Cerebellar nuclear complex (tissue), 1 donor: ENCODE measurements at places on chromosomes 7 and 10.

GRCh38 chr10:47058032-47058702 is 146.9 kb downstream of the PTPN20 start:
- DNase-seq: no peak

DNA sequence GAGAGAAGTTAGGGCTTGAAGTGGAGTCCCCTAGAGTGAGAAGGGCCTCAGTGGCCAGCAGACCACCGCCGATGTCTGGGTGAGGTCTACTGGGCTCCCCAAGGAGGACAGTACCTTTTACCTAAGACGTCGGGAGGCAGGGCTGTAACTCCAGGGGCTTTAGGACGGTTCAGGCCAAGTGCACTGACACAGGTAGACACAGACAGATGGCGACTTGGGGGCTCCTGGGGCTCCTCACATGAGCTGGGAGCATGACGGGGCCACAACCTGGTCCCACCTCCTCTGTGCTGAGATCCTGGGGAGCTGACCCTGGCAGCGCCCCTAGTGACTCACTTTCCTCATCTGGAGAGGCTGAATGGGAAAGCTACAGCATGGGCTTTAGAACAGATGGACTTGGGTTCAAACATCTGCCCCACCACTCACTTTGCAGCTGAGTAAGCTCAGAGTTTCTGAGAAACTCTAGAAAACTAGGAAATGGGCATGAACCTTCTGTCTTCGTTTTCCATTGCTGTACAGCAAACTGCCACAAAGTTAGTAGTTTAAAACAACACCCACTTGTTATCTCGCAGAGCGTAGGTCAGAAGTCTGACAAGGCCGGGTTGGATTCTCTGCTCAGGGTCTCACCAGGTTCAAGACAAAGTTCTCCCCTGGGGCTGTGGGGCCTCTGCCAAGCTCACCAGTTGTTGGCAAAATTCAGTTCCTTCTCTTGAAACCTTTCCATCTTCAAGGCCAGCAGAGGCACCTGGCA is 4.7 kb upstream of the COMTD1 start:
- no peak for DNase-seq

DNA sequence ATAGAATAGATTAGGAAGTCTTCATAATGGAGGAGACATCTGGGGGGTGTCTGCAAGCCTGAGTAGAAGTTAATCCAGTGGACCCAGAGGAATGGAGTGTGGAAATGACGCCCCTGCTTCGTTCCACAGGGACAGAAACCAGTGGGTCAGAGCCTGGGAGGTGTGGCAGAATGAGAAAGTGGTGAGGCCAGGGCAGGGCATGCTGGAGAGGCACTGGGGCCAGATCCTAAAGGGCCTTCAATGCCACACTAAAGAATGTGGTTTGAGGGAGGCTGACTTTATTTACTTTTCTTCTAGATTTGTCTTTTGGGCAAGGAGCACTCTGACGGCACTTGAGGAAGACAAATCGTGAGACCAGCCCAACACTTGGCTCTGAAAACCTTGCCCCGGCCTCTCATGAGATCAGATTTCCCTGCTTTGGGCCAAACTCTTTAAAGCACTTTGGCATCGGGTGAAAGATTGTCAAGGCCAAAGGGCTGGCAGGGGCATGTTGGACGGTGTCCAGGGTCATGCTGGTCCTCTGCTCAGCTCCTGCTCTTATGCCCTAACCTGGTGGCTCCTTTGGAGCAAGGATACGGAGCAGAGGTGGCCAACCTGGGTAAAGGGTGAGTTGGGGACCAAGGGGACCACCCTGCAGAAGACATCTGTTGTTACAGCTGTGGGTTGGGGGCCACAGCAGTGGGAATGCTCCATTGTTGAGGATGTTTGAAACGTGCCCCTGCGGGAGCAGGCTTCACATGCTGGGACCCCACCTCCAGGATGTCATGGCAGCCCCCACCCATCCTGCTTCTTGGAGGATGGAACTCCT is 157.0 kb upstream of the ZMIZ1 start:
- no peak for DNase-seq

DNA sequence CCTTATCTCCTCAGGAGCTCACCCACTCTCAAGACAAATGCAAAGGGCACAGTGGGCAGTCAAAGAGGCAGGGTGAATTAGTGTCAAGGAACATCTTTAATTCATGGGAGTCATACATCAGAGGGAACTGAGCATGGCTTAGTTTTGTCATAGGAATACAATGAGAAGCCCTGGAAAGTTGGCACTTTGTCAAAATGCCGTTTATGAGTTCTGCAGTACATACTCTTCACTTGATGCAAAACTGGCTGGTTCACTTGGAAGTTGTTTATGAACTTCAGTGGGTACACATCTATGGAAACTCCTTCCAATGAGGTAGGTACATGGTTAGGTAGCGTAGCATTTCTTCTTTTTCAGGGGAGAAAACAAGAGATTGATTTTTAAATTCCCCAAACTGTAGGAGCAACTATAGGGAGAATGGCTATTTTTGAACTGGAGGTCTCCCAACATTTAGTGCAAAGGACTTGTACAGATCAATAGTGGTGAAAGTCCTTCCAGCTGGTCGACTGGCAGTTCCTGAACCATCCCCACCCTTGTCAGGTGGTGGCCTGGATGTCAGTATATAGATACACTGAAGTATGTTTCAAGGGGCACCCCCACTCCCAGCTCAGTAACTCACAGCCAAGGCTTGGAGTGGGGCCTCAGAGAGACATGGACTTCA is 580.5 kb downstream of the REEP3 start:
- no peak for DNase-seq

- no peak for DNase-seq
Observed at GRCh38 chr10:78798976-78799730, 269.6 kb upstream of the ZMIZ1 start.

GRCh38 chr7:156497776-156498509 is 142.6 kb upstream of the RNF32 start:
- no peak for DNase-seq

- no peak for DNase-seq
Observed at GRCh38 chr10:124683814-124684213, 60.4 kb downstream of the FAM53B start.

GRCh38 chr10:84822931-84823630 is 494.7 kb downstream of the CCSER2 start:
- peak; percentile 69 for DNase-seq

DNA sequence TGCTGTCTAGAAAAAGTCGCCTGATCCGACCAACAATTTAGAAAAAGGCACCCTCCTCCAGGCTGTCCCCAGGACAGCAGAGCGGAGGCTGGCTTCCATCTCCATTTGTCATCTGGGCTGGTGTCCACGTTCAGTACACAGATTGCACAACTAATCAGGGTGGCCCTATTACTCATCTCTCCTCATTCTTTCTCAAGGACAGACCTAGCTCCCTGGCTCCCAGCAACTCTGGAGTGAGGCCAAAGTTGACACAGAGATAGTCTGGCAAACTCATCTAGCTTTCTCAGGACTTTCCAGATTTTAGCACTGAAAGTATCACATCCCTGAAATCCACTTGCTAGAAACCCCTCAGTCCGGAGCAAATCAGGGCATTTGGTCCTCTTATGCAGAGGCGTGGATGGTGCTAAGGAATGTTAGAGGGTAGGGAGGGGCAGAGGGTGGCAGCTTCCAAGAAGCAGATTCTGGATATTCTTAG is 75.1 kb downstream of the DNAH11 start:
- DNase-seq: no peak

- no peak for DNase-seq
Observed at GRCh38 chr7:117164620-117165019, 158.2 kb downstream of the WNT2 start.

- no peak for DNase-seq
Observed at GRCh38 chr10:106401161-106401560, 763.3 kb downstream of the SORCS1 start.

- no peak for DNase-seq
Observed at GRCh38 chr10:14742382-14742781, 32.3 kb downstream of the FAM107B start.

GRCh38 chr7:138797715-138798320 is at the start of the genes ATP6V0A4 and TMEM213:
TSS of gene ATP6V0A4 (minus strand) at chr7:138798196. CDS start at chr7:138771247, 26,949 bp downstream.
TSS of gene TMEM213 (plus strand) at chr7:138797994. CDS start at chr7:138798105, 111 bp downstream.
- DNase-seq: no peak
